ENCODE measurements at places on chromosomes 1 and 21.

- DNase-seq, result no peak
Measured at GRCh38 chr1:157363660-157364140, 188.6 kb downstream of the FCRL5 start.

DNA sequence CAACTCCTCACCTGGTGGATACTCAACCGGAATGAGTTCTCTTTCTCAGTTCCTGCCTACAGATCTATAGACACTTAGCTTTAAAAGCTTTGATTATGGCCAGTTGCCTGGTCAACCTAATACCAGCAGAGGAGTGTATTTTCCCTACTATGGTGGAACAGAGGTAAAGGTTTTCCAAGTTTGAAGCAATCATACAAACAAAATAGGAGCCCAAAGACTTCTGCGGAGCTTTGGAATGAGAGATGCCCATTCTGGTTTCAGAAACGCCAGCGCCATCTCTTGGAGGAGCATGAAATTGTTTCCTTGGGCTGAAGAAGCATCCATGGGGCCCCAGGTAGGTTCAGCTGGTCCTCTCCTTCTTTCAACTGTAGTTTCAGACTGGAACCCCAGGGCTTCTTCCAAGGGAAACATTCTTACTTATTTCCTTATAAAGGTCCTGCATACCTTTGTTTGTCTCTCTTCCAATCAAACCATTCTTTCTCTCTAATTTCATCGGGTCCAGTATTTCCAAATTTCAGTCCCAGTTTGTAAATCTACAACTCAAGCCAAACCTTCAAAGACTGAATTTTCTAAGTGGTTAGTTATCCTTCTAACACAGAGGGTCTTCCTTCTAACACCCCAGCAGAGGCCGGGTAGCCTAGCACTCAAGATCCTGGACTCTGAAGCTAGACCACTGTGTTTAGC lies 95.9 kb downstream of the KCNJ15 start:
- no peak for DNase-seq

DNA sequence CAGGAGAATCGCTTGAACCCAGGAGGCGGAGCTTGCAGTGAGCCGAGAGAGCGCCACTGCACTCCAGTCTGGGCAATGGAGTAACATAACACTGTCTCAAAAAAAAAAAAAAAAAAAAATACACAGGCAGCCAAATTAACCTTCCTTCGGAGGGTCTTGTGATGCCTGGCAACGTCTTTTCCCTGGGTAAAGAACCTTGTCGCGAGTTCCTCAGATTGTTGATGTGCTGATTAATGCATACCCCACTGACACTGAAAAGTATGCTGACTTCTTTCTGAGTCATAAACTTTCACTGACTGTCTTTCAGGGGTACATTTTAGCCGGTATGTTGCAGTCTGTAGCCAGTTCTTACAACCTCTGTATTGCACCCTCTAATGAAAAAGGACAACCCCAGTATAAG lies 95.1 kb upstream of the SOD1 start:
- no peak for DNase-seq

DNA sequence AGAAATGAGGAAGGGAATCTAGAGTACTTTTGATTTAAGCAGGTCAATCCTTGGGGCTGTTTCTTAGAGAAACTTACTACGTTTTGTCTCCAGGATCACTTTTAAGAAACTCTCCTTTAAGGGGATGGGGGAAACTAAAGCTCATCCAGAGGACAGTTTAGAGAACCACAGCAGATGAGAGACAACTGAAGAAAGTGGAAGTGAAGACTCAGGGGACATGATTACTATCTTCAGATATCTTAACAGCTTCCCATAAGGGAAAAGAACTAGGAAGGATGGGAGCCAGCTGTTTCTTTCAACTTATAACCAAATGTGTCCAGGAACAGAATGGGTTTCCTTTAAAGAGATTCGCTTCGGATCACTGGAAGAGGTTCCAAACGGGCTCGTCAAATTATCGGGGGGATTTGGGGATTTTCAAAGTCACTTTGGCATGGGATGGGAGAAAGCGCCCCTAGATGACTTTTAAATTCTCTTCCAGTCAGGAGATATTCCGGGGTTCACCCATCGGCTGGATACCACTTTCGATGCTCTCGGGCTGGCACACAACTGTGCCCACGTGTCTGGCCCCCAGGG lies 1.2 kb downstream of the SCMH1 start:
- DNase-seq, result no peak

Measured in activated CD8-positive, alpha-beta memory T cell treated with anti-CD3 and anti-CD28 coated beads, Interleukin-2, amount 50 U/mL, for 48 hours (primary cell).